ENCODE measurements at places on chromosomes 4 and X.
A peak's percentile ranks its signal among the peaks of the same experiment; 100 is the strongest.

GRCh38 chr4:97103252-97103651 lies 1040.0 kb downstream of the STPG2 start:
- DNase-seq = no peak

DNA sequence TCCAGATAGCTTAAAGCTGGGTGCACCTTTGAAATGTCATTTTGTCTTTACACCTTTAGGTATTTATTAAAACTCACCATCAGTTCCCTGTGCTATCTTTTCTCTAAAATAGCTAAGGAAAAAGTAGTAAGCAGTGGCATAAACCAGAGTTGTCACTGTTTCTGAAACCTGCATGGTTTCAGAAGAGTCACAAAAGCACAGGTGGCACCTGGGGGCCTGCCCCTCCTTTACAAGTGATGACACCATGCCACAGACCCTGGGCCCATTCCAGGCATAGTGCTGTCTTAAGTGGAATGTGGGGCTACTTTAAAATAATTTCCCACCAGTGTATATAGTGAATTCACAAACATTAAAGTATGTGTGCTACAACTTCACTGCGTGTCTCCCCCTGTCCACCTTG lies 47.8 kb downstream of the DCUN1D4 start:
- DNase-seq = no peak

DNA sequence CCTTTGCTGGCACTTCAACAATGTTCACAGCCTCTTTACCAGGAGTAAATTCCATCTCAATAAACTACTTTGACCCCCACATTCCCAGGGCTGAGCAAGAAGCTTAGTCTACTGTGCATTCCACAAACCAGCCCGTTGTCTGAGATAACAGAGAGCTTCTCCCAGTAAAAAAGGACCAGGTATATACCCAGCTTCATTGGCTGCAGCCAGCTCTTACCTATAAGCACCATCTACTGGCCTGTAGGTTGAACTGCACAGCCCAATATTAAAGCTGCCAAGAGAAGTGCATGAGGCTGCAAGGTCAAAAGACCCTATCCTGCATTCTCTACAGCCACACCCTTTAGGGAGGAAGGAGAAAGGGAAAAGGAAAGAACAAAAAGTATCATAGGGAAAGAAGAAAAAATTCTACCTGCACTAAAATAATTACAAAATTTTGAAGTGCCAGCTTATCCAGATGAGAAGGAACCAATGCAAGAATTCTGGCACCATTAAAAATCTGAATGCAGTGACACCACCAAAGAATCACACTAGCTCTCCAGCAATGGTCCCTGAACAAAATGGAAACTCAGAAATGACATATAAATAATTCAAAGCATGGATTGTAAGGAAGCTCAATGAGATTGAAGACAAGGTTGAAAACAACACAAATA lies 45.7 kb upstream of the INTU start:
- DNase-seq = no peak

DNA sequence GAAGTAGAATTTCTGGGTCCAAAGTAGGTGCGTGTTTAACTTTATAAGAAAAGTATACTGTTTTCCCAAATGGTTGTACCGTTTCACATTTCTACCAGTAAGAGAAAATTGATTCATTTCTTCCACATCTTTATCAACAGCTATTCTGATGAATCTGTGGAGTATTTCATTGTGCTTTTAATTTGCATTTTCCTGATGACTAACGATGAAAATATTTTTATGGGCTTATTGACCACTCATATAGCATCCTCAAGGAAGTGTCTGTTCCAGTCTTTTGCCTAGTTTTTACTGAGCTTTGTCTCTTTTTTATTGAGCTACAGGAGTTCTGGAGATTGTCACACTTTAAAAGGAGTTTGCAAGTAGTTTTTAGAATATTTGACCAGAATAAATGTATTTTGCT lies 92.6 kb downstream of the ASB9 start:
- DNase-seq = no peak

- DNase-seq = no peak
These were observed 128.0 kb downstream of the C4orf33 start for GRCh38 chr4:129223945-129224344.

DNA sequence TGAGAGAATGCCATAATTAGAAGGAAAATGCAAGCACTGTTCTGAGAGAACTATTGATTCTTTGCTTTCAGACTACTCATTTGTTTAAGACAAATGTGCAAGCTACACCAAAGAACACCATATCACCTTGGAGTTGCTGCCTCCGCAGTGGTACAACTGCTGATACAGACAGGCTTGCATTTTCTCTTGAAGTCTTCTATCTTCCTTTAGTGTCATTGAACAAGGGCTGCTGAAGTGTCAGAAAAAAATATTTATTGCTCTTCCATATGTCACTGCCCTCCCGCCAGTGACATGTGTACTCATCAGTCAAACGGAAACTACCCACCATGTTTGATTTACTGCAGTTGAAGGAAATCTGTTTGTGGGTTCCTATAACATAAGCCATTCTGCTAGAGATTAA lies 318.3 kb upstream of the MAGEB18 start:
- DNase-seq = no peak

GRCh38 chr4:107931775-107932321 lies 499 bp downstream of the CYP2U1 start:
- peak; percentile 16 for DNase-seq

GRCh38 chr4:112403101-112403945 lies 106.2 kb downstream of the ALPK1 start:
- DNase-seq = no peak

DNA sequence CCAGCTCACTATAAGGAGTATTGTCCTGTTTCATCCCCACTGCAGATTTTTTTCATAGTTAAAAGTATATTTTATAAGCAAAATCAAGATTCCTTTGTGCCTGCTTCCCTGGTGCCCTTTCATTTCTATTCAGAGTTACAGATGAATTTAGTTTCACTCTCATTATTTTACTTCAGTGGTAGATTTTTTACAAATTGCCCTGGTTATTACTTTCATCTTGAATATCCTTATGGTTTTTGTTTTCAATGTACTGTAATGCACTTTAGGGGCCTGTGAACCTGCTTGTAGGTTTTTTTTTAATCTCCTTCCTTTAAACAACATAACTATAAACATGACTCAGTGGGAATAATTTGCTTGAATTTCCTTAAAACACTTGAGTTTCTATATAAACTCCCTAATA lies 126.8 kb downstream of the GPR143 start:
- no peak for DNase-seq

All from amygdala (tissue), 56 donors.